ENCODE measurements at places on chromosomes 3 and 15.

- no peak for DNase-seq
These were observed 1.2 kb downstream of the GOLIM4 start for GRCh38 chr3:168094580-168094876.

DNA sequence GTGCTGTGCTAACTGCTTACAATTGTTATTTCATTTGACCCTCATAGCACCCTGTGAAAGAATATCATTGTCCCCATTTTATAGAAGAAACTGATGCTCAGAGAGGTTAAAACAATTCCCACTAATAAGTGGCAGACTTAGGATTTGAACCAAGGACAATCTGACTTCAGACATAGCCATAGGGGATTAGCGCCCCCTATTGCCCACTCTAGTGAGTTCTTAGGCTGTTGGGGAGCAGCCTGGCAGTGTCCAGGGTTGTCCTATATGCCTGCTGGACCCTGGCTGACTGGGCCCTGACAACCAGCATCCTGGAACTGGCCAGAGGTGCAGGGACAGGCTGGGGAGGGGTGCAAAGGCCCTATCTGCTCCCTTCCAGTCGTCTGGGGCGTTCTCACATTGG, 15.4 kb downstream of the DPH3 start:
- DNase-seq: peak; percentile 57

DNA sequence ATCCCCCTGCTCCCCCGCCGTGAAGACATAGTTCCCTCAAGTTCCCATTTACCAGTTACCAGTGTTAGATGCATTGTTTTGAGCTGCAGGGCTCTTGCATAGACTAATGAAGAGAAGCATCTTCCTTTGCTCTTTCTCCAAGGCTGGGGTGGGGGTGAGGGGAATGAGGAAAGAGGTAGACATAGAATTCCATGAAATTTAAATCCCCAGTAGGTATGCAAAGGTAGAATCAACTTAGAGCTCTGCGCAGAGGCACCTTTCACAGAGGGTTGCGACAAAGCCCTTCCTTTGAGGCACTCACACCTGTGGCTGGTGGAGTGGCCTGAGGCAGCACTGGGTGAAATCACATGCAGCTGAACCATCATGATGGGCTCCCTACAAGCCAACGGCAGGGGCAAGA, 101.3 kb downstream of the WDR76 start:
- no peak for DNase-seq

GRCh38 chr3:39184968-39185285, 7.5 kb downstream of the XIRP1 start:
- no peak for DNase-seq

- DNase-seq: no peak
These were observed 63.7 kb upstream of the SENP5 start for GRCh38 chr3:196803891-196804468.

DNA sequence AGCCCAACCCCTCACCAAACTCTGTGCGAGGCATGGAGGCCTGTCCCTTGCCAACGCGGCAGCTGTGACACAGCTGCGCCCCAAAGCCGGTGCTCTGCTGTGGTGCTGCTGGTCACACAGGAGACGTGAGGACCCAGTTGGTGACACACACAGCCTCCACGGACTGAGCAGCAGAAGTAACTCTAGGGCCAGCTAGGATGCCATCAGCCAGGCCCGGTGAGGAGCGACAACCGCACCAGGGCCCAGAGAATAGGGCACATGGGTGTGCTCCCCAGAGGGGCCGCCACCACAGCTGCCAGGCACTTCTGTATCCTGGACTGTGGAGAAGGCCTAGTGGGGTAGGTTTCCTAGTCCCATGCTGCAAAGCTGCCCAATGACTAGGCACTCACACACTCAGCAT, 10.7 kb downstream of the ZXDC start:
- no peak for DNase-seq

DNA sequence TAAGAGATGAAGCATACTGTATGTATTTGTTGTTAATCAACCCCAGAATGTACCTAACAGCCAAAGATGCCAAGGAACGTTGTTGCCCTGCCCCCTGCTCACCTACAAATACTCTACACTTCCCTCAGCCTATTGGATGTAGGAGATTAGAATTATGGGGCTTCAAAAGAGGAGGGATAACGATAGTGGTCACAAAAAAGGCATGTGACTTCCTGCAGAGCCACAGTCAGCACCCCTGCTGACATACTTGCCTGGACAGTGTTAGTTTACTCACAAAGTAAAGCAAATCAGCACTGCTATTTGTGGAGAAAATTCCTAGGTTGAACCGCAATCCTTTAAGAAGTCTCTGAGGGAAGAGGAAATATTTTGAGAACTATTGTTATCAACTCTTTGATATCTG, 37.9 kb downstream of the PARP15 start:
- peak; percentile 18 for DNase-seq

DNA sequence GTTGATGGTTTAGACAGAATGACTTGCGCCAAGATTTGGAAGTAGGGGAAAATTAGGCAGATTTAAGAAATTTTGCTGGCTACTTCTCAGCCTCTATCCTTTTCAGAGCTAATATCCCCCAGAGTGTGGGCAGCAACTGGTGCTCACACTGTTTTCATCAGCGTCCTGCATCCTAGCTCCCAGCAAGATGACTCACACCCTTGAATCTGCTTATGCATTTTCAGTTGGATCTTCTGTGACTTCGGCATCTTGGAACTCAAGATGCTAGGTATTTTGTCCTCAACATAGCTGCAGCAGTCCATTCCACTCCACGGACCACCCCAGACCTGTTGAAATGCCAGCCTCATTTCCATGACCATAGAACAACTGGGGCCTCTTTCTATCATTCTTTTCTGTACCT, 336.1 kb upstream of the NR2F2 start:
- DNase-seq: peak; percentile 72

GRCh38 chr3:11085093-11085840, 69.0 kb upstream of the HRH1 start:
- peak; percentile 15 for DNase-seq

GRCh38 chr15:89777782-89778380, 1.7 kb downstream of the MESP2 start:
- DNase-seq: no peak

- DNase-seq: peak; percentile 17
These were observed 1.2 kb upstream of the USF3 start for GRCh38 chr3:113697500-113698090.

DNA sequence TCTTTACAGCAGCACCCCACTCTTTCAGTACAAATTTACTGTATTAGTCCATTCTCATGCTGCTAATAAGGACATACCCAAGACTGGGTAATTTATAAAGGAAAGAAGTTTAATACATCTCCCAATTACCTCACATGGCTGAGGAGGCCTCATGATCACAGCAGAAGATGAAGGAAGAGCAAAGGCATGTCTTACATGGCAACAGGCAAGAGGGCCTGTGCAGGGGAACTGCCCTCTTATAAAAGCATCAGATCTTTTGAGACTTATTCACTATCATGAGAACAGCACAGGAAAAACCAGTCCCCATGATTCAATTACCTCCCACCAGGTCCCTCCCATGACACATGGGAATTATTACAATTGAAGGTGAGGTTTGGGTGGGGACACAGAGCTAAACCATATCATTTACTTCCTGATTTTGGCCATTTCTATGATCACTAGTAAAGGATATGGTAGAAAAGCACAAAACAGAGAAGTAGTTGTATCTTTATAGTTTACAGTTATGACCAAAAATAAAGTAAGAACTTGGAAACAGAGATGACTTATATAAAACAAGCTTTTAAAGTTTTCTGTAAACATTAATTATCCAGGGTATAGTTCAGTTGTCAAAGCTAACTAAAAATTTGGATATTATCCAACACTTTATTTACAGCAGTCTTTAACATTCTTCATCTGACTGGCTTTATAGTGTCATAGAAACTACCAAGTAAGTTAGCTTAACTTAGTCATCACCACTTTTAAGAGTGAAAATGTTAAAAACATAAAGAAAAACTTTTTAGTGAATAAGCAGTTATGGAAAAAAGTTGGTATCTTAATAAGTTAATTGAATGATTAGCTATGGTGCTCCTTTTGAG, 40.2 kb downstream of the P2RY1 start:
- no peak for DNase-seq

DNA sequence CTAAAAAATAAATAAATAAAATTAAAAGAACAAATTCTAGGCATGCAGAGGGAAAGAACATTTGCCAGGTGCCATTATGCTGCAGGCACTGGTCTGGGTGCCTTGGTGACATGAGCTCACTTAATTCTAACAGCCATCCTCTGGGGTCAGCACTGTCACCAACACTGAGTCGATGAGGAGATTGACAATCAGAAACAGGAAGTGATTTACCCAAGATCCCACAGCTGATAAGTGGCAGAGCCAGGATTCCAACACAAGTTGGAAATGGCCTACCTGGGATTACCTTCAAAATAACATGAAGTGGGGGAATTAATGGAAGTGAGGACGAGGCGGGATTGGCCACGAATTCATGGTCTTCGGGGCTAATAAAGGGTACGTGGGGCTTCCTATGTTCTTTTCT, 3.6 kb downstream of the PLIN1 start:
- DNase-seq: no peak

DNA sequence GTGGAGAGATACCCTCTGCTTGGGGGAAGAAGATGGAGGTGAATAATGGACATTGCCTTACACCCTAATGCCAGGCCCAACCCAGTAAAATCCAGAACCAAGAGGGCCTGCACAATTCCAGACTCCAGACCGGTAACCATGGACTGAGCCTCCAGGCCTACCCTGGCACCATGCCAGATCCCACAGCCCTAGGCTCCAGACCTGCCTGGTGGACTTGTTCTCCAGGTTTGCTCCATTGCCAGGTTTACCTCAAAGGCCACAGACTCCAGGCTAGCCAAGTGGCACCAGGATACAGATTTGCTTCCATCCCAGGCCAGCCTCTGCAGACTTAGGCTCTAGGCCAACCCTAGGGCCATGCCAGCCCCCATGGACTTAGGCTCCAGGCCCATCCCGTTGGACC, 14.0 kb downstream of the PLCH1 start:
- DNase-seq: no peak

DNA sequence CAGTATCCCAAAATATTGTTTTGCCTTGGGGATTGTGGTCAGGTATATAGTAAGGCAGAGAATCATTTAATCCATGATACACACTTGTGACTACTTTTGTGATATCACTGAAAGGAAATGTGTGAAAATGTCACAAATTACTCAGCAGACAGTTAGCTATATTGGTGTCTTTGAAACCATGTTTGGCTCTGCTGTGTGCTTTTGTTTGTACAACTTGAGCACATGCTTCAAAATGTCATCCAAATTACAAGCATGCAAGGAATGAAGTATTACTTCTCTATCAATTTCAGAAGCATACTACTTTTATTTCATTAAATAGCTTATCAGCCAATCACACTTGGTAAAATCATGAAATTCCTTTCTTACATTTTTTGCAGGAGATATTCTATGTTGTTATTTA, 619.0 kb upstream of the AGTR1 start:
- peak; percentile 13 for DNase-seq

DNA sequence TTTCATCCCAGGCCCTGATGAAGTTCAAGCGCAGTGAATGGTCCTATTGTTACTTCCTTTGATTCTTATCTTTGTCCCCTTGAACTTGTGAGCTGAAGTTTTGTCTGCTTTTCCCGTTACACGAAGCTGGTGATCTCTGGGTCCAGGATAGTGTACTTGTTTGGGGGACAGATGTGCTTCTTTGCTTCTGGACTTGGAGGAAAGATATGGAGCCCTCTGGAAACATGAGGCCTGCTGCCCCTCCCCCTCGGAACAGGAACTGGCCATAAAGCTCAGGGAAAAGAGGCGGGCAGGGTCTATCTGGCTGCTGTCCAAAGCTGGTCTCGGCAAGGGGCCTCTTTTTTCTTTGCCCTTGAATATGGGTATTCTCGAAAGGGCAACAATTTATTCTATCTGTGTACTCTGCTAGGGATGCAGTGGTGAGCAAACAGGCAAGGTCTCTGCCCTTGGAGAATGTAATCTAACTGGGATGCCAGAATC, 47.6 kb downstream of the IDH2 start:
- no peak for DNase-seq

DNA sequence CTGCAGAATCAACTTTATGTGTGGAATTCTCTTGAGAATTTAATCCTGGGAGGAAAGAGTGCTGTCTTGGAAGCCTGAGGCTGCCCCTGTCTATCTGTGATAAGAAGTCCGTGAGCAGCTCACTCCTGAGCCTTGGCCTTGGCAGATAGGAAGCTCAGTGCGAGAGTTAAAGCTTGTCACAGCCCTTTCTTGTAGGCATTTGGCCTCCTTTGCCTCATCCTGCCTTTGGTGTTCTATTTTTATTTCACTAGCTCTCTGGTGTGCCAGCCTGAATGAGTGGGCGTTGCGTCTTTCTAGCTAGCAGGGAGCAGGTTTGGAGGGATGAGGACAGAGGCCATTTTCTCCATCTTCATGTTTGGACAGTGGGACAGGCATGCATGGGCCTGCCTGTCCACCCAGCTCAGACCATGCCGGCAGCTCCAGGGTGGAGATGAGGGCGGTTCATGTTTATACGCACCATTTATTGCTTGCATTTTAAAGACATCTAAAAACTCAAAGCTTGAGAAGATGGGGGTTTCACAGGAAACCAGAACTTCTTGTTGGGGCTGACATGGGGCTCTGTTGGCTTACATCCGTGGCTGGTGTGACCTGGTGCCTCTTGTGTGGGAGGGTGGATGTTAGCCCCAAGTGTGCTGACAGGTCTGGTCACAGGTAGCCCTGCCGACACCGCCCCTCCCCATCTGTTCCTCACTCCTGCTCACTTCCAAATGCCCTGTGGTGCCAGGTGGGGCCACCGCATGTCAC, 29.8 kb downstream of the IRAK2 start:
- DNase-seq: no peak

GRCh38 chr15:58015565-58015964, 49.9 kb downstream of the ALDH1A2 start:
- DNase-seq: peak; percentile 34

DNA sequence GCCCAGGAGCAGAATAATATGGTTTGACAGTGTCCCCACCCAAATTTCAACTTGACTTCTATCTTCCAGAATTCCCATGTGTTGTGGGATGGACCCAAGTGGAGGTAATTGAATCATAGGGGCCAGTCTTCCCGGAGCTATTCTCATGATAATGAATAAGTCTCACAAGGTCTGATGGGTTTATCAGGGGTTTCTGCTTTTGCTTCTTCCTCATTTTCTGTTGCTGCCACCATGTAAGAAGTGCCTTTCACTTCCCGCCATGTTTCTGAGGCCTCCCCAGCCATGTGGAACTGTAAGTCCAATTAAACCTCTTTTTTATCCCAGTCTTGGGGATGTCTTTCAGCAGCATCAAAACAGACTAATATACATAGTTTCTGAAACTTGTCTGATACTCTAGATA, 28.4 kb upstream of the ATP2C1 start:
- DNase-seq: no peak

- no peak for DNase-seq
These were observed 289.0 kb downstream of the SLC9A9 start for GRCh38 chr3:143559296-143559695.

GRCh38 chr15:62866366-62866765, 176.2 kb upstream of the TPM1 start:
- no peak for DNase-seq

GRCh38 chr3:88188436-88188835, 38.7 kb downstream of the C3orf38 start:
- DNase-seq: peak; percentile 28

DNA sequence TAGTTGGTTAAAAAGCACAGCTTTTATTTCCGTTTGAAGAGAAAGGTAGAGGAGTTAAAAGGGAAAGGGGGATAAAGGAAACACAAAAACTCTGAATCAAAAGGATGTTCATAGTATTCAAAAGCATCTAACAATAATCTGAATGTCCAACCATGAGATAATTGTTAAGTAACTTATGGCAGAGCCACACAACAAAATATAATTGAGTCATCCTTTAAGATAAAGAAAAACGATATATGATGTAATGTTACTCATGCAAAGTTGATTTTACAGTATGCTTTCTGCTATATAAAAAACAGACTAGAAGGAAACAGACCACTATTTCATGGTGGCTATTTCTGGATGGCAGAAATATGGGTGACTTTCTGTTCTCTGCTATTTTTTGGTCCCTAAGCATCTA, 3.9 kb downstream of the XPC start:
- DNase-seq: peak; percentile 19

Measured in EL (cell line).